Stimulated activated CD4-positive, alpha-beta T cell treated with anti-CD3 and anti-CD28 coated beads, Interleukin-15, amount 100 ng/mL, for 48 hours (primary cell): ENCODE measurements at places on chromosomes 12 and 14.

DNA sequence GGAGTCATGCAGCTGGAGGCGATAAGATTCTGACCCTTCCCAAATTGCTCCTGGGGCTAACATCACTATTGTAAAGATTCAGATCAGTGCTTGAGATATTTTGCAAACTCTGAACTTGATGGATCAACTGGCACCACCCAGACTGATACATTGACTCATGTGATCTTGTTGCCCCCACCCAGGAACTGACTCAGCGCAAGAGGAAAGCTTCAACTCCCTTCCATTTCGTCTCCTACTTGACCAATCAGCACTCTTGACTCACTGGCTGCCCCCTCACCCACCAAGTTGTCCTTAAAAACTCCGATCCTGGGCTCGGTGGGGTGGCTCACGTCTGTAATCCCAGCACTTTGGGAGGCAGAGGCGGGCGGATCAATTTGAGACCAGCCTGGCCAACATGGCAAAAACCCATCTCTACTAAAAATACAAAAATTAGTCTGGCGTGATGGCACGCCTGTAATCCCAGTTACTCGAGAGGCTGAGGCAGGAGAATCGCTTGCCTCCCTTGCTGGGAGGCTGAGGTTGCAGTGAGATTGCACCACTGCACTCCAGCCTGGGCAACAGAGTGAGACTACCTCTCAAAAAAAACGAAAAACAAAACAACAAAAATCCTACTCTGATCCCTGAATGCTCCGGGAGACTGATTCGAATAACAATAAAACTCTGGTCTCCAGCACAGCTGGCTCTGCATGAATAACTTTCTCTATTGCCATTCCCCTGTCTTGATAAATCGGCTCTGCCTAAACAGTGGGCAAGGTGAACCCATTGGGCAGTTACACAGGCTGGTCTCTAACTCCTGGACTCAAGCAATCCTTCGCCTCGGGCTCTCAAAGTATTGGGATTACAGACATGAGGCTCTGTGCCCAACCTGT is 9.8 kb upstream of the ARF6 start:
- DNase-seq, result no peak

- no peak for DNase-seq
Measured at GRCh38 chr14:22634233-22634900, 9.8 kb downstream of the OR6J1 start.

- DNase-seq, result no peak
Measured at GRCh38 chr12:102033991-102034745, 27.6 kb downstream of the WASHC3 start.

GRCh38 chr14:89469210-89470198 is 52.5 kb upstream of the FOXN3 start:
- DNase-seq, result no peak

DNA sequence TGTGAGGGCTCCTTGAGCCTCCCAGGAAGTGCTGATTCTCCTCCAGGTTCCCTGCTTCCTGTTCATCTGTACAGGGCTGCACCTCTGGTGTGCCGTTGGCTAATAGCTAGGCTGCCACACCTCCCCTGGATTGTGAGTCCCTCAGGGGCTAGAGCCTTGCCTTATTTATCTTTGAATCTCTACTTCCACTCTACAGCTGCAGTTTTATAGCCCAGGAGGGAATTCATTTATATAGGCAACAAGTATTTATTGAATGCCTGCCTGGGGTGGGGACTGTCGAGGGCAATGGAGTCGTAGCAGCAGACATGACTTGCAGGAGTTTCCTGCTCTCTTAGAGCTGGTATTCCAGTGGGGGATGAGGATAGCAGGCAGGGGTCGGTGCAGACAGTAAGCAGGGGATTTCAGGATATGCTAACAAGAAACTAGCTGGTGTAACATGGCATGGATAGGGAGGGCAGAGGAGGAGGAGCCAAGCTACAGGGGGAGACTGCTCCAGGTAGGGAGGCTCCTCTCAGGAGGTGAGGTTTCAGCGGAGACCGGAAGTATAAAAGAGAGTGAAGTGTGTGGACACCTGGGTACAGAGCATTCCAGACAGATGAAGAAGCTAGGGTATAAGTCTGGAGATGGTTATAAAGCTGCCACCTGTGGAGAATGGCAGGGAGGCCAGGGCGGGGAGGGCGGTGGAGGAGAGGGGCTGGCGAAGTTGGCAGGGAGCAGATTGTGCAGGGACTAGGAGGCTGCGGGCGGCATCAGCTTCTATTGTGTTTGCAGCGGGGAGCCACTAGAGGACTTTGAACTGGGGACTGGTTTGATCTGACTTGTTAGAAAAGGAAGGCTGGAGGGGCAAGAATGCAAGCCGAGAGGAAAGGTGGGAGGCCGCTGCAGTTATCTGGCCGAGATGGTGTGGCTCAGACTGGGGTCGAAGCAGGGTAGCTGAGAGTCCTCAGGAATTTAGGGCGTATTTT is 17.2 kb downstream of the USP30 start:
- DNase-seq, result no peak

GRCh38 chr14:59688224-59689170 is 111.9 kb upstream of the CCDC175 start:
- peak; percentile 18 for DNase-seq

DNA sequence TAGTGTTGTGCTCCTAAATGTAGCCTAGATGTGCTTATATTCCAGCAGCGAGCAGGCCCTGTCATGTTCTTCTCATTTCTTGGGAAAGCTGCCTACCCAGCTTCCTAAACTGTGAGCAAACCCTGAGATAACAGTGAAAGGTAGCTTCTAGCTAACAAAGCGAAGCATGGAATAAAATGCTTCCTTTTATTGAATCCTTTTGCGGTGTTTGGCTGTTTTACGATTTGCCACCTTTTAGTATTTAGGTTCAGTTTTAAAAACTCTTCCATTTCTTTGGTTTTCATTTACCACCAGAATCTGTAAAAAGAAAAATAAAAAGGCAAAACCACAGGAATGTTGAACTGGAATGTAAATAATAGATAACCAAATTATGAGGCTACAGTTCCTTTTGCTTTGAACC is 5.0 kb upstream of the PKP2 start:
- DNase-seq, result no peak

GRCh38 chr14:24612196-24612595 is 2.7 kb upstream of the GZMH start:
- no peak for DNase-seq

DNA sequence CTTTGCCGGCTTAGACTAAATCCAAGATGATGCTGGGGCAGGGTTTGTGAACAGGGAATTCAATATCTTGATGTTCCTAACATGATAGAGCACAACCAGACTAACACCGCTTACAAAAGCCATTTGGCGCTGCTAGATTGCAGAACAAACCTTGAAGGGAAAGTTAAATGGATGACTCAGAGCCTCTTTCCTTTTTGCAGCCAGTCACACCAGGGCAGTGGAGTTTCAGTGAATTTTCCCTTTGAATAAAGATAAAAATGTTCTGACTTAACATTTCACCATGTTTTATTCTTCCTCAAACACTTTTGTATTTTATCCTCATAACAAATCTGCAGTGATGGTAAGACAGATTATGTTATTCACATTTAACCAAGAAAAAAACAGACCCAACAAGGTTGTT is 47.3 kb downstream of the PDE6H start:
- DNase-seq, result no peak

- no peak for DNase-seq
Measured at GRCh38 chr14:67776653-67777322, 39.6 kb downstream of the ZFYVE26 start.

DNA sequence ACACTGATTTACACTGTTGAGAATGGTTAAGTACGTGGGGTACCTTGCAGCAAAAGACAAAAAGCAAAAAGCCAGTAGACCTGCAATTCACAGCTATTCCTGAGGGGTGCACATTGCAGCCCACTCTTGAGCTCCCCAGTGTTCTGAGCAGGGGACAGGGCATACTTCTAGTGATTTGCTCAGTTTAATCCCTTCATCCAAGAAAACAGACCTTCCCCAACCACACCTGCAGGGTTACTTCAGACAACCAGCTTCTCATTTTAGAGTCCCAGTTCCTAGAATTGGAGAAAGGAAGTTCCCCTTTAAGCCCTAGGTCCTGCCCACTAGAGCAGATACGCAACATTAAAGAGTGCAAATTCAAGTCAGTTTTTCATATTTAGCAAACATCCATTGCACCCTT is 3.6 kb upstream of the WSB2 start:
- DNase-seq, result no peak

DNA sequence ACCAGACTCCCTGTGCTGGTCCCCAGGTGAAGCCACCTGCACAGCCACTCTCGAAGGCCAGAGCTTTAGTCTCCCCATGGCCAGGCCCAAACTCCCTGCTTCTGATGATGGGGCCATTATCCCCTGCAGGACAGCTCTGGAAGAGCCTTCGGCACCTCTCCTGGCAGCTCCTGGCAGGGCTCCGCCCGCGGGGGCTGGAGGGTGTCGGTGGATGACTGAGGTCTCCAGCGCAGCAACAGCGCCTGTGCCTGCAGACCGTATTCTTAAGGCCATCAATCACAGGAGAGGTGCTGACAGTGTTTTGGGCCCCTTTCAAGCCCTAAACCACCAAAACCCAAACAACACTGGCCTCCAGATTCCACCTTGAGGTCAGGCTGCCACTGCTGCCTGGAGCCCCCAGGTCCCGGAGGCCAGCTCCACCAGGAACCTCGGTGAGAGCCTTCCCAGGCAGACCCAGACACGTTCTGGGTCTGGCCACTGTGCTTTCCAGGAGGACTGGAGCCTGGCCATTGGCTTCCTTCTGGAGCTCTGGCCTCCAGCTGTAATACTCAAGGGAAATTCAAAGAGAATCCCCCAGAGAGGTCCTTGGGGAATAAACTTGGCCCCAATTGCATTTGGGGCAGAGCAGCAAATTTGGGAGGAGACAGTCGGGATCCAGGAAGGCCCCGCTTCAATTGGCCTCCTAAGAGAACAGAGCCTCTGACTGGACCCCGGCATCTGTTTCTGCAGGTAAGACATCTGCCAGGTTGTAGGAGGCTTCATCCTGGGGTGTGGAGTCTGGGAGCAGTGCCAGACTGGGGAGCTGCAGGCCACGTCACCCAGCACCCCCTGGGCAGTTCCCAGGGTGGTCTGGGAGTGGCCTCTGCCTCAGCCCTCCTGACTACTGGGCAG is 210.6 kb upstream of the RTL1 start:
- DNase-seq, result no peak

- DNase-seq, result no peak
Measured at GRCh38 chr14:93693914-93694313, 94.4 kb downstream of the PRIMA1 start.

- DNase-seq, result no peak
Measured at GRCh38 chr12:114917307-114917706, 233.3 kb upstream of the TBX3 start.

GRCh38 chr14:37447883-37448391 is 147.1 kb downstream of the FOXA1 start:
- no peak for DNase-seq

DNA sequence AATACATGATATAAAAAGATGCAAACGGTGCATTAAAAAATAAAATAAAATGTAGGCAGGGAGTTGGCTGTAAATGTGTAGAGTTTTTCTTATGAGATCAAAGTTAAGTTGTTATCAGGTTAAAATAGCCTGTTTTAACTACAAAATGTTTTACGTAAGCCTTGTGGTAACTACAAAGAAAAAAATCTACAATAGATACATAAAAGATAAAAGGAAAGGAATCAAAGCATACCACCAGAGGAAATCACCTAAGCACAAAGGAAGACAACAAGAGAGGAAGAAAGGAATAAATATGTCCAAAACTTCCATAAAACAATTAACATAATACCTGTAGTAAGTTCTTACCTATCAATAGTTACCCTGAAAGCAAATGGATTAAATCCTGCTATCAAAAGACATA is 12.2 kb downstream of the NELL2 start:
- DNase-seq, result no peak

DNA sequence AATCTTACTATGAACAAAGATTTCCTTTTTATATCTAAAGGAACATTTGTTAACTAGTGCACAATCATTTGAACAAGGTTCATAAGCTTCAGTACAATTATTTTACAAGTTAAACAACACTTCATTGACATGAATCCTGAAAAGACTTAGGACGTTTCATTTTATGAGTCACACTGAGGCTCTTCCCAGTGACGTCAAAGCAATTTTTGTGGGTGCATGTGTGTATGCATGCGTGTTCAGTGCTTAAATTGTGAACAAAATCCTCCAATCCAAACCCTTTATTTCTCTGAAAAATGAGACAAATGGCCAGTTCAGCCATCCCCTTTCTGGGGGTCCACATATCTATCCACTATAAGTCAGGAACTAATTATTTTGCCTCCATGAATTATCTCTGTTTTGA is 2.9 kb downstream of the LMNTD1 start:
- no peak for DNase-seq

DNA sequence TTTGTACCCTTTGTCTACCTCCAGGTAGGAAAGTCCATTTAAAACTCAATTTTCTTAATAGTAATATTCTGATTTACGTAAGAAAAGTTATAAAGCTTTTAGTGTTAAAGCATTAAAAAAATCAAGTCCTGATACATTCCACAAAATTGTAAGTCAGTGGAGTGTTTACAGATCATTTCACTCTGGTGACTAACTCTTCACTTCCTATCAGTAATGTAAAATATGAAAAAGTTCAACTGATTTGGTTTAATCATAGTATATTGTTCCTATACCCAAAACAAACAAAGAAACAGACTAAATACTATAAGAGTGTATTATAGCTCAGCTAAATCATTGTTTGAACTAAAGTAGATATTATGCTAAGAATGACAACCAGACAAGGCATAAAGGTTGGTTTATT is 85.9 kb downstream of the VEZT start:
- DNase-seq, result no peak

DNA sequence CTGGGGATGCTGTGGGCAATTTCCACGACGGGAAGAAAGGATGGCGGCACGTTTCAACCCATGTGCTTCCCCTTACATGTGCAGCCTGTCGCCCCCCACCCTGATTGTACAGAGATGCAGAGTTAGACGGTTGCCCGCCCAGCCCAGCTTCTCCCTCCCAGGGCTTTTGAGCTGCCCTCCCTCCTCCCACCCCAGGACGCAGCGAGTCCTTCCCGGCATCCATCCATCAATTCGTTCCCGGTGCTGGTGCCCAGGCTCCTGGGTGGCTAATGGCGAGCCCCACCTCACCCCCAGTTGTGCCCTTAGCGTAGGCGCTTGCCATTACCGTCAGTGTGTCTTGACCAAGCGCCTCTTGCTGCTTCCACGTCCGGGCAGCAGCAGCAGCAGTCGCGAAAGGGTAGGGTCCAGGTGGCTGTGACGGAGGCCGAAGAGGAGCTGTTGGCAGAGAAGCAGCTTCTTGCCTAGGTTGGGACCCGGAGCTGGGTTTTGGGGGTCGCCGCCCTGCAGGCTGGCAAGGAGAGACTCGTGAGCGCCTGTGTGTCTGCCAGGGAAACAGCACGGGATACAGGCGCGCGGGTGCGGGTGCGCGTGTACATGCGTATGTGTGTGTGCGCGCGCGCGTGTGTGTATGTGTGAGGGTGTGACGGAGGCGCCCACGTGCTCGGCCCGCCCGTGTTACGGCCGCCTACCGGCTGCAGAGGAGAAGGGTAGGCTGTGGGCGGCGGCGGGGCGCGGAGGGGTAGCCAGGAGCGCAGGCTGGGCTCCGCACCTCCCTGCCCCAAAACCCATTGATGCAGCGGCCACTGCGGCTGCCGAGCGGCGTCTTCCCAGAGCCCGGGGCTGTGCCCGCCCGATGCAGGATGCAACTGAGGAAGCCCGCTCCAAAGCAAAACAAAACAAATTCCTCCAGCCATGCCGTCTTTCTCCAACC is at the start of gene SLC6A15:
SLC6A15 (minus strand) TSS at position 602 of the 931 bp plus-strand sequence. CDS start 20,679 bp downstream, outside the sequence.
- DNase-seq, result no peak

- DNase-seq, result no peak
Measured at GRCh38 chr12:105418821-105419291, 88.4 kb downstream of the C12orf75 start.

GRCh38 chr12:55743406-55744339 is 751 bp downstream of the GDF11 start:
- no peak for DNase-seq

GRCh38 chr14:70931008-70931407 is 23.7 kb downstream of the PCNX1 start:
- DNase-seq, result no peak
